ENCODE measurements at places on chromosomes 3 and 15.

- DNase-seq = no peak
Measured at GRCh38 chr15:100878648-100879047, 983 bp upstream of the ALDH1A3 start.

DNA sequence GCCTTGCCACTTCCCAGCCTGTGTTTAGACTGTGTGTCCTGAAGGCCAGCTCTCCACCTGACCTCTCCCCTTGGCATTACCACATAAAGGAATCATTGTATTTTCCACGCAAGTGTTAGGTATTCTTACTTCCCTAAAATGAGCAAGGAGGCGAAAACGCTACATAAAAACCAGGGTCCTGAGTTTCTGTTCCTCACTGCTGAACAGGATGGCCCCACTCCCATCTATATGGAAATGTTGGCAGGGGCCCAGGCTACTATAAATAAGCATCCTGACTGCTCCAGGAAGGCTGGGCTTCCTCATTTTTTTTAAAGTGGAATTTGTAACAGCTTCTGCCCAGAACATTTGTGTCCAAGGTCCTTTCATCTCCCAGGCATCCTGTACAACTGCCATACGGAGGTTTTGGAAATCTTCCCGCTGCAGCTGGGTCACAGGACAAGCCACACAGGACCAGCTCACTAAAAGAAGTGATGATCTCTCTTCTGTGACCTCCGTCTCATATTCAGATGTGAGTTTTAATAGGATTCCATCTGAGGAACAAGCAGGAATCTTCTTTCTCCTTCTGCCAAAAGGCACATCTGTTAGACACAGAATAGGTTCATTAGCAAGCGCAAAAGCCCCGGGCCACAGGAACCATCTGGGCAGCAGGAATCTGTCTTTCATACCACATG is 56.4 kb upstream of the LIMD1 start:
- no peak for DNase-seq

- no peak for DNase-seq
Measured at GRCh38 chr15:72967811-72968530, 84.3 kb upstream of the NEO1 start.

- DNase-seq = no peak
Measured at GRCh38 chr3:141412936-141413354, 44.6 kb downstream of the ZBTB38 start.

DNA sequence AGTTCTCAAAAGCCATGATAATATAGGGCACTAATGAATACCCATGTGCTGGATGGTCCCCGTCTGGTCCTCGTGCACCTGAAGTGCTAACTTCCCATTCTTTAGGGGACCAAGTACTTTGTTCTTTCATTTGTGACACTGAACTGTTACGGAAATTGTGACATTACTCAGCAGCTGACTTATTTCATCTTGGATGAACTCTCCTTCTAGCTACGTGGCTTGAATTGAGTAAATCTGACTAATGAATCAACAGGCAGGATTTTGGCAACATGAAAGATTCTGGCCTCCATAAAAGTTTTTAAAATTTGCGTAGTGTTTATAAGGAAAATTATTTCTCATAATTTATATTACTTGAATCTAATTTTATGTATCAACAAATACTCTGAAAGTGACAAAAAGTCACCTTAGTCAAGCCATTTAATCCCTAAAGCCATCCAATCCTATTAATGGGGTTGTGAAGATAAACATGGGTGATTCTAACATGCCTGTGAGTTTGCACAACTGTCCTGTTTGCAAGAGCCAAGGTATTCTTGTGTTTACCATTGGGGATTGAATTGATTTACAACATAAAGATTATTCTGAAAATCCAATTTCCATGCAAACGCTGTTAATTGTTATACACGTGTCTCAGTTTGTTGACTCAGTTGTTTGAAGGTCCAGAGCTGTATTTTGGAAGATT is 119.9 kb downstream of the AGBL1 start:
- DNase-seq = no peak

DNA sequence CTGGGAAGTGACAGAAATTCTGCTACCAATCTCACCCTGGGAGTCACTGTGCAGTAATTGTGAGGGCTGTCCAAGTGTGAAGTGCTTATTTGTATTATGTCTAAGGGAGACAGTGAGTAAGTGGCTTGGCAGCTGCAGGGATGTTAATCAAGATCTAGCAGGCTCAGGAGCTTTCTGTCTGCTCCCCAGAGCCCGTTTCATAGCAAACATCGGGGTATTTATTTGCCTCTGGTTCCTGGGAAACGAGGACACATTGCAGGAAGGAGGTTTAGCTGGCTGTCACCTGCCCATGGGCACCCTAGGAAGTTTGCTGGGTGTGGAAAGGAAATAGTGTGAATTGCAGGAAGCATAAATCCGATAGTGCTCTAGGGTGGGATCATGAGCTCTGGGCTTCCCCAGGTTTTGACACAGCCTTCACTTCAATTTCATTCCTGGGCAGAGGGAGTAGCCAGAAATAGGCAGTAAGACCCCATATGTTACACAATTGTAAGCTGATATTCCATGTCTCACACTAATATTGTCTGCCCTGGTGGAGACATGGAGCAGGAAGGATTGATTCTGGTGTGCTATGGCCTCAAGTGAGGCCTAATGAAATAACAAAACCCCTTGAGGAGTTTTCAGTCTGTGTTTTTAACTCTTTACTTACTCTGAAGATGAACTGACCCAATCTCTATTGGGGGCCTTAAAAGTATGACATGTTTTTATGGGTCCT is 74.1 kb upstream of the MITF start:
- DNase-seq = no peak

GRCh38 chr3:128068156-128068620 is 16.0 kb downstream of the SEC61A1 start:
- no peak for DNase-seq

DNA sequence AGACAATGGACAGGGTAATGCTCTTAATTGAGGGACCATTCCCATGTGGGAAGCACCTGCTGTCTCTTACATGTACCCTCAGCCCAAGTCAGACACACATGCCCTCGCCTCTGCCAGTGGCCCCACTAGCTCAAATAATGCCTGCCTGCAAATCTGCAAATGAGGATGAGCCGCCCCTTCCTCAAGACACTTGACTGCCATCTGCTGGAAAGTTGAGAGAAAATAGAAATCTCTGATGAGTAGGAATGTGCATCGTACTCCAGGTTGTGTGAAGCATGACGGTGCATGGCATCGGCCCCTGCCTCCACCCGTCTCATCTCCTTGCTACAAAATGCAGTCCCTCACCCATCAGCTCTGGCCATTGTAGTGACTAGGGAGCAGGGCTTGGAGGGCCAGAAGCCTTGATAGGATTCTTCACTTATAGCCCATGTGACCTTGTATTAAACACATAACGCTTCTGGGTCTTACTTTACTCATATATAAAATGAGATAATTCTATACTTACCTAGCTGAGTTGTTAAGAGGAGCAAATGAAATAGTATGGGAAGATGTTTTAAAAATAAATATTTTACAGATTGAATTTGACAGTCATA is 6.3 kb upstream of the SCN5A start:
- DNase-seq = no peak

DNA sequence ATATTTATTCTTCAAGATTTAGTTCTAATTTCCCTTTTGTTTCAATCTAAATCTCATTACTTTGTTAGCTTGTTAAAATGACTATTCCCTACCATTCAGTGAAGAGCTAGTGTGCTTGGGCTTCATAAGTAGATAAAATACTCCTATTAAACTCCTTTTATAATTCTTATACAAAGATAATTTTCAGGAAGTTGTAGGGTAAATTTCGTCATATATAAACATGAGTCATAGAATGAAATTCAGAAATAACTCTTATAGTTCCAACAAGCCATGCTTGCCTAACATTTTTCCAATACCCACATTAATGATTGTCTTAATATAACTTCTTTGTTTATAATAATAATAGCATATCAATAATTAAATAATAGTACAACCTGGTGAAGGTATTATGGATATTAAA is 407.3 kb downstream of the NAALADL2 start:
- no peak for DNase-seq

DNA sequence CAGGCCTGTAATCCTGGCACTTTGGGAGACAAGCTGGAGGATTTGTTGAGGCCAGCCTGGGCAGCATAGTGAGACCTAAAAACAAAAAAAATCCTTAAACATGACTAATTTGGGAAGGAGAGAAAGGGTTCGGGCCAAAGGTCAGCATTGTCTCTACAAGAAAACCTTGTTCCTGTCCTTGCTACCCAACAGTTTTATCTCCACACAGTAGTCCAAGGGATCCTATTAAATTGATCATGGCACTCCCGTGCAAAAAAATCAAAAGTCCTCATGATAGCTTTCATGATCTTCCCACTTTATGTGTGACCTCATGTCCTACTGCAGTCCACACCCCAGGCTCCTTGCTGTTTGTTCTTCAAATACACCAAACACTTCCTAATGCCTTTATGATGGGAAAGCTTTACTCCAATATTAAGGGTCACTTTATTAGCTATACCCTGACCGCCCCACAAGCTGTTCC is 4.2 kb downstream of the RPL15 start:
- no peak for DNase-seq

DNA sequence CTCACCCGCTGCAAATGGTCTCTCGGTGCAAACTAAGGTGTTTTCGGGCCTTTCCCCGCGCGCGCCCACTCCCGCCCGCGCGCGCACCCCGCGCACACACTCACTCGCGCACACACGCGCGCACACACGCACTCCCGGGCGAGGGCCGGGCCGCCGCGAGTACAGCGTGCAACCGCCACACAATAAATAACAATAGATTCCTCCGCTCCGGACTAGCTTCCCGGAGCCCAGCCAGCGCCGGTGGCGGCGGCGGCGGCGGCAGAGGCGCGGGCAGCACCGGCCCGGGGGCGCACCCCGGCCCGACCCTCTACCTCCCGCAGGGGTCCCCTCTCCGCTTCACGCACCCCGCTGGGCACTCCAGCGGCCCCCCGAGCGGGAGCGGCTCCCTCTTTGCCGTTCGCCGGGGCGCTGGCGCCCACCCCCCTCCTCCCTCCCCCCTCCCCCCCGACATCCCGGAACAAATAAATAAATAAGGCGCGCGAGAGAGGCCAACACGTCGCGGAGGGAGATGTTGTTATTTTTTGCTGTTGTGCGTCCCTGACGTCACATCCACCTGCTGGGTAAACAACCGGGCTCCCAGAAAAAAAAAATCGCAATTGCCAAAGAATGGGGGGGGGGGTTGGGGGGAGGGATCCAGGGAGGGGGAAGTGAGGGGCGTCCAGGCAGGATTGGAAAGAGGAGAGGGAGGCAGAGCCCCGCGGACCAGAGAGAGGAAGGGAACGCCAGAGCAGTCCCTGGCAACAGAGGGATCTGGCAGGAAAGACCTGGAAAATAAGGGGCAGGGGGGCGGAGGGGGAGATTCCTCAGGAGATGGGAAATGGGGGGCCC is at the start of gene FOXP1:
FOXP1 (minus strand) TSS at position 163 of the 828 bp plus-strand sequence. CDS start 385,347 bp downstream, outside the sequence.
- DNase-seq = peak; percentile 45

DNA sequence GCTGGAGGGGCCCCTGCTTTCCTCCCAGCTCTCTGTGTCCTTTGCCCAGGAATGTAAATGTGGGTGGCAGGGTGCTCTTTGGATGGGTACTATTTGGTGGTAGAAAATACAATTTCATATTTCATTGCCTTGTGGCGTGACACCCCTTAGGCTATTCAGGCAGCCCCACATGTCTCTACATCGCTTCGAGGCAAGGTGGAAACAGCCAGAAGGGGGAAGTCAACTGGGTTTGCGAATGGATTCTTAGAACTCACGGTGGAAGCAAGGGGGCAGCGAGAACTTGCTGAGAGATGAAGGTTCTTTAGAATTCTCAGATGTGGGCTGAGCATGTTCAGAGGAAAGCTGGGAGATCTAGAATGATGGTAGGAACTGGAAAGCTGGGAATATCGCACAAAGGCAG is 25.3 kb downstream of the PLA2G4D start:
- DNase-seq = no peak

DNA sequence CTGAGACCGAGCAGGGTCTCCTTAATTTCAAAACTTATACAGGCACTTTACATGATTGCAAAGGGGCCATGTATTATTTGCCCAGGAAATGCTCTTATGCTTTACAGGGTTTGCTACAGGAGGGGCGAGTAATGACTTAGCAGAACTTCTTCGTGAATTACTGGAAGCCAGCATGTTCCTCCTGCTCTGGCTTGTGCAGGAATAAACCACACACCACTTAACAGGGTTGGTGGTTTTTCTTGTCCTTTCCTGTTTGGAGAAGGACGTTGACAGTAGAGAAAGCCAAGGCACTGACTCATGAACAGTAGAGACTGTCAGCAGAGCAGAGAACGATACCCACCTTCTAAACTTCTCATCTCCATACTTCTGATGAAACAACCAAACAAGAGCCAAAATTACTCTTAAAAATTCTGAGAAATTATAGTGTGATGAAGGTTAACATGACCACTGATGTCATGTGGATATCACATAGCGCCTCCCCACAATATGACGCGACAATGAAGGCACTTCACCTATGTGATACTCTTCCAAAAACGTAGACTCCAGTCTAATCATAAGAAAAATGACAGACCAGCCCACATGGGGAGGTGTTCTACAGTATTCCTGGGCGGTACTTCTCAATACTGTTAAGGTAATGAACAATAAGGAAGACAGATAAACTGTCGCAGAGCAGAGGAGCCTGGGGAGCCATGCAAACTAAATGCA is 24.7 kb upstream of the MCTP2 start:
- DNase-seq = no peak

- no peak for DNase-seq
Measured at GRCh38 chr3:68135067-68135466, 480.7 kb upstream of the SUCLG2 start.

DNA sequence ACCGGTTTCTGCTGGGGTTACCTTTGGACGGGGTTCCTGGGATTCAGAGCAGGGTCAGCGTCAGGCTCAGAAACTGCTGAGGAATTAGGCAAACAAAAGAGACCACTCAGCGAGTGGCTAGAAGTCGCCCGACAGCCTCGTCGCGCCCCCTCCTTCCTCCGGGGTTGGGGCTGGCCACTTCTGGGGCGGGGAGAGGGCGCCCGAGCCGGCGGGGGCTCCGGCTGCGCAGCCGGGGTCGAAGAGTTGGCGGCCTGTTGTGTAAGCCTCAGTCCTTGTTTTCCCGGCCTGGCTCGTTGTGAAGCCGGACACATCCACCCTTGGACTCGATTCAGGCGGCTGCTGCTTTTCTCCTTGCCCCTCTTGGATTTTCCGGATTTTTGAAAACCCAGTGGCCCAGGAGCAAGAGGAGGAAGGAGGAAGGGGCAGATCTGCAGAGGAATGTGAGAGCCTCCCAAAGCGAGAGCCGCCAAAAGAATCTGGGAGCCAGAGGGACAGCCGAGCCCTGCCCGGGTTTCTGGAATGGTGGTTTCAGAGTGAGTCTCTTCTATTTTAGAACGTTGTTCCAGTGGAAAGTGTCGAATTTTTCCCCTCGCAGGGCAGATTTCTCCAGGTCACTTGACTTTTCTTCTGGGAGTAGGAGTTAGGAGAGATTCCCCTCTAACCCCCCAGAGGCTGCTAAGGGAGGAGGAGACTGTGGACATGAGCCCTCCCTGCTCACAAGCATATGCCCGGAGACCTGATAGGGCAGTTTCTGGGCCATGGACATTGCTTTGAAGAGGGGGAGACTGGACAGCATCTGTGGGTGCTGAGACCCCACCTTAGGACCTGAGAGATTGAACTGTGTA is 666 bp downstream of the SNX33 start:
- no peak for DNase-seq

Data from stimulated activated CD4-positive, alpha-beta T cell treated with anti-CD3 and anti-CD28 coated beads, TNF-alpha, amount 100 ng/mL, for 1 hour (primary cell).